Right forelimb (tissue), 1 donor: ENCODE measurements at places on chromosomes 4 and X.

- DNase-seq, result no peak
Observed at GRCh38 chr4:25949173-25949748, 35.2 kb downstream of the SMIM20 start.

DNA sequence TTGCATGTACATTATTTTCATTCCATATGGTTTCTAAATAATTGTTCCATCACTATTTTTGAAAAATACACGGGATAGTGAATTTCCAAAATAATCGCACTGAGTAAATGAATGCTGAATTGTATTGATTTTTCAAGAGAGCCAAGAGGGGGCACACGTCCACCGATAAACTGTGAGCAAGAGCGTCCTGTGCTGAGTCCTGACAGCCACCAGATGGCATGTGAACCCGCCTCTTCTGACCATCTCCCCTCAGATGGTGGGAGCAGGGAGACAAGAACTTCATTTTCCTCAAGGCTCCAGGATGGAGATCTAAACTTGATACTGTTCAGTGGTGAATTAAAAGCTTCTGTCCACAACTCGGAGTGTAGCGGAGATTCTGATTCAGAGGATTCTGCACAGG is 30.6 kb upstream of the IL9R start:
- DNase-seq, result no peak

DNA sequence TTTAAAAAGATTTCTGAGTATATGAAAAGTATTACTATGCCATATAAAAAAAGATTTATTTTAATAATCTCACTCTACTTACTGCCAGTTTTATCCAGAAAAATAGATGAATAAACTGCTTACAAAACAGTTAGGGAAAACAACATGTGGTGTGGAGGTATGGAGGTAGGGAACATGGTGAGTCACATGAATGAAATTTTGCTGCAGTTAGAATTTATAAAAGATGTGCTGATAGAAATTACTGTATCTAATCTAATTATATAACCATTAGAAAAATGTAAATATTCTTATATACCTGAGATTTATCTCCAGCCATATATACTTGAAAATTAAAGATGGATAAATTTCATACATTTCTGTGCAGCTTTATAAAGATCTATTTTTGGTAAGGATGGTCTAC is 184.0 kb upstream of the ANK2 start:
- DNase-seq, result no peak

- DNase-seq, result no peak
Observed at GRCh38 chr4:76188557-76188956, 25.1 kb downstream of the SCARB2 start.

- no peak for DNase-seq
Observed at GRCh38 chr4:152535360-152535902, 461 bp downstream of the FBXW7 start.

DNA sequence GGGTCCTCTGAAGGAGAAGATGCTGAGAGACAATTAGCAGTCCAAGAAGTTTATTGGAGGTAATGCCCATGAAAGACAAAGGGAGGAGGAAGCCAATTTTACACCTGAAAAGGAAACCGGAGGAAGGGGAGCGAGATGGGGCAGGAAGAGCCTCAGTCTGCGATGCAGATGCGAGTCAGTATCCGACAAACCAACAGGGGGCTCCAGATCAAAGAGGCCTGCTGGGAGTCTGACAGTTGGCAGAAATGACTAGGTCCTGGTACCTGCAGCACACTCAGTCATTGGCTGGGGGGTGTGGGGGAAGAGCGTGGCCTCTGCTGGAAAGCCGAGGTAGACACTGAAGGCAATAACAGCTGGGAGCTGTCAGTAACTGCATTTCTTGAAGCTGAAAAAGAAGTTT is 231.1 kb upstream of the CENPE start:
- no peak for DNase-seq

DNA sequence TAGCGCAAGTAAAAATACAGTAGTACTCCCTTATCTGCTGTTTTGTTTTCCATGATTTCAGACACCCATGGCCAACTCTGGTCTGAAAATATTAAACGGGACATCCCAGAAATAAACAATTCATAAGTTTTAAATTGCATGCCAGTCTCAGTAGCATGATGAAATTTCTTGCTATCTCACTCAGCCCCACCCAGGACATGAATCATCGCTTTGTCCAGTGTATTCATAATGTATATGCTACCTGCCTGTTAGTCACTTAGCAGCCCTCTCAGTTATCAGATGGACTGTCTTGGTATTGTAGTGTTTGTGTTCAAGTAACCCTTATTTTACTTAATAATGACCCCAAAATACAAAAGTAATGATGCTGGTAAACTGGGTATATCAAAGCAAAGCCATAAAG is 158.2 kb upstream of the DDIT4L start:
- DNase-seq, result no peak

DNA sequence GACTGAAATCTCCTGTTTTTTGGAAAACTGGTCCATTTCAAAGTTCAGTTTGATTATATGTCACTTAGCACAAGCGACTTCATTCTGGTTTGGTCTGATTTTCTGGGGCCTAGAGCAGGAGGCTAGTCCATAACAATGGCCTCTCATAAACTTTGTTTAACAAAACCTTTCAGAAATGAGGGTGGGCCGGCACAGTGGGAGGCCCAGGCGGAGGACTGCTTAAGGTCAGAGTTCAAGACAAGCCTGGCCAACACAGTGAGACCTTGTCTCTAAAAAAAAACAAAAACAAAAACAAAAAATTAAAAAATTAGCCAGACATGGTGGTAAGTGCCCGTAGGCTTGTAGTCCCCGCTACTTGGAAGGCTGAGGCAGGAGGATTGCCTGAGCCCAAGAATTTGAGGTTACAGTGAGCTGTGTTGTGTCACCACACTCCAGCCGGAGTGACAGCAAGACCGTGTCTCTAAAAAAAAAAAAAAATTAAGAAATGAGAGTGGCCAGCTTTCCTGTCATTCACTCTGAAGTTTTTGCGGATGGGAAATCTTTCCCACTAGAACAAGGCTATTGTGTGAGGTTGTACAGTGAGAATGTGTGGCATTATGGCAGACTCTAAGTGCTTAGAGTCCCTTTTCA is 1.2 kb upstream of the PLAC8 start:
- DNase-seq, result no peak

DNA sequence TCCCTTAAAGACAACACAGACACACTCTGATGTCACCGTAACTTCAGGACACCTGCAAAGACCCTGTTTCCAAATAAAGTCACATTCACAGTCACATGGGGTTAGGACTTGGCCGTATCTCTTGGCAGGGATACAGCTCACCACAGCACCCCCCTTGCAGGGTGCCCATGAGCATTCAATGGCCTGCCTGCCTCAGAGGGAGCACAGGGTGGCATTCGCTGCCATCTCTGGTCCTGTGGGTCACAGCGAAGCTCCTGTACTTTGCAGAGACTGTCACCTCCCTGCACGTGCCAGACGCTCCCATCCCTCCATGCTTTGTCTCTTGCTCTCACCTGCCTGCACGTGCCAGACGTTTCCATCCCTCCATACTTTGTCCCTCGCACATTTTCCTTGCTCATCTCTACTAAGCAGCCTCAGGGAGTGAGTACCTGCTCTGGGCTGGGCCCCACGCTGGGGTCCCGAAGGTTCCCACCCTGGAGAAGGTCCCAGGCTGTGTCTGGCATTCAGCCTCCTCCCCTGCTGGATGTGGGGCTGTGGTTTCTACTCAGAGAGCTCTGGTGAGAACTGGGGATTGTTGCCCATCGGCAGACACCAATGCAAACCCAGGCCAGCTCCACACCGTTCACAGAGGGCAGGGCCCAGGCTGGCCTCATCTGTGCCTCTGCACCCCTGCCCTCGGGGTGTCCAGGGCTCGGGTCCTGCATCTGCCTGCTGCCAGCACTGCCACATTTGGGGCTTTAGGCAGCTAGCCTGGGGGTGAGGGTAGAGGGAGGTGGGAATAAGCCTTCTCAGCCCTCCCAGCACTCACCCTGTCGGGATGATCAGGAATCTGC is 15.8 kb downstream of the HTRA3 start:
- DNase-seq, result no peak

DNA sequence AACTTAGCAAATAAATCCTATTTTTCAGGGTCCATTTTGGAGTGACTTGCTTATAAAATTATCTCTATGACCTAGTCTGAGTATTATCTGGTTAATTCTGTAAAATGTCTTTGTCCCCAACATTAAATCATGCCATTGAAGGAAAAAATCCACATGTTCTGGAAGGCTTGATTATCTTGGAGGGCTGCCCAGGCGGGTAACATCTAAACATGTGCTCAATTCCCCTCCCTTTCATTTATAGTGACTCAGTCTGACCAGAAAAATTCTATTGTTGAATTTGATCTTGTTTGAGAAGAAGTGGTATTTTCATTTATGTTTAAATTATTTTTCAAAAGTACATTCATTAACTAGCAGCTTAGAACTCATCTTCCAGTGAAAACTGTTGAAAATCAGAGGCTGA is 55.4 kb upstream of the SLC10A7 start:
- no peak for DNase-seq

- no peak for DNase-seq
Observed at GRCh38 chr4:4568806-4569427, 27.1 kb upstream of the STX18 start.

- no peak for DNase-seq
Observed at GRCh38 chr4:87843936-87844335, 11.2 kb downstream of the MEPE start.

GRCh38 chrX:140495739-140496138 is 9.1 kb downstream of the SOX3 start:
- DNase-seq, result no peak

GRCh38 chrX:148043271-148043855 is 62.2 kb downstream of the FMR1NB start:
- DNase-seq, result no peak

- DNase-seq, result no peak
Observed at GRCh38 chrX:42000836-42001235, 77.5 kb upstream of the CASK start.
